ENCODE measurements at places on chromosomes 3 and 15.
A peak's percentile ranks its signal among the peaks of the same experiment; 100 is the strongest.

DNA sequence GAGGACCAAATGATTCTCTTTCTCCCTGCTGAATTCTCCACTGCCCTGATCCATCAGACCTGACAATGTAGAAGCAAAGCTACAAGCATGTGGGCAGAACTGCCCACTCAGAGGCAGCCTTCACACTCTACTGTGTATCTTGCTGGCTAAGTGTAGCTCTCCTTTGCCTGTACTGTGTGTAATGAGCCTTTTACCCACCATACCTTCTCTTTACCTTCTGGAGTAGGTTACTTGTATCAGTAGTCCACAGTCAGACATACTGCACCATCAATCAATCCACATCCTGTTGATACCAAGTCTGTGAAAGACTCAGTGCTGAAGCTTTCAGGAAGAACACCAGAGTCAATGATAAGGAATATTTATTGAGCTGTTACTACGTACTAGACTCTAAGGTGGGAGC is 440.7 kb upstream of the ARHGEF26 start:
- DNase-seq: no peak

- DNase-seq: peak; percentile 92
Measured at GRCh38 chr3:49903451-49904424, at the start of gene MST1R. Gene MST1R (minus strand): TSS chr3:49903873. CDS start chr3:49903609, 264 bp downstream.

GRCh38 chr3:14289590-14290461 is 111.2 kb downstream of the LSM3 start:
- no peak for DNase-seq

GRCh38 chr15:51401872-51402517 is 60.5 kb downstream of the GLDN start:
- peak; percentile 67 for DNase-seq

- no peak for DNase-seq
Measured at GRCh38 chr3:197730200-197730599, 6.5 kb downstream of the RUBCN start.

DNA sequence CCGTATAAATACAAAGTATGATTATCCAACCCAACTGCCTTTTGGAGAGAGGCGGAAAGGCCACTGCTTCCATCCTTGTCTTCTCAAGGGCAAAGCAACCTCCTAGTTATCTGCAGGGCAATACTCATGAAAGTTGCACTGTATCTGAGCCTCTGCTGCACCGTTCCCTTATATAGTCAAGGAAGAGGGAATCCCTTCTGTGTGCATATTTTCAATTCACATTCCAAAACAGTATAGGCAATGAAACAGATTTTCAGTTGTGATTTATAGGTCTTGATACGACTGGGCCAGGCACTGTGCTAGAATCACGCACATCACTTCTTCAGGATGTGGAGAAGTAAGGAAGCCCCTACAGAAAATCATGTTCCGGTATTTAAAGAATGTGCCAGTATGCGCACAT is 455.7 kb downstream of the FOXP1 start:
- DNase-seq: no peak

DNA sequence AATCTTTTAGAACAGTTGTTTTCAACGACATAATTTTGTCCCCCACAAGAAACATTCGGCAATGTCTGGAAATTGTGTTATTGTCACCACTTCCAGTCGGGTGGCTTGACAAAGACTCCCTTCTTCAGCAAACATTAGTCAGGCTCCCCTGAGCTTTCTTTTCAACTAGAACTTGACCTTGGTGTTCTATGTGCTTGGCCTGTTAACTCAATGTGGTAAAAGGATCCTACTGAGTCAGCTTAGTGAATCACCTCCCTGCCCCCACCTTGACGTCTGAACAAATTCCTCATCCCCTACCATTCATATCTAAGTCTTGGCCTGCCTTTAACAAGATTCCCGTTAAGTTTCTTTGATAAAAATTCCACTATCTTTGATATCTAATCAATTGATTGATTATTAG is 465.0 kb upstream of the ROBO1 start:
- no peak for DNase-seq

DNA sequence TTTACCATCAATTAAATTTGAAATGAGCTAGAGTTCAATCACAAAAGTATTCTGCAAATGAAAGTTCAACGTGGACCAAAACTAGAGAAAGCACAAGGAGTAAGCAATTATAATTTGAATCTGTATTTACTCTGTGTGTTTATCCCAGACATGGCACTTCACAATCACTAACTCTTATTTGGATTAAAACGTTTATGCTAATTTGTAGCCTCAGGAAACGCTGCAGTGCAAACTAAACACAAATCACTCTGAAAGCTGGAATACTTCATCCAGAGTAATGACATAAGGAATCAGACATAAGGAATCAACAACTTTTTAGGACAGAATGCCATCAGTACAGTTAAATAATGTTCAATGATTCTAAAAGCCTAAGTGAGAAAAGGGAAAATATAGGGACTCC is 18.5 kb downstream of the CEP152 start:
- no peak for DNase-seq

DNA sequence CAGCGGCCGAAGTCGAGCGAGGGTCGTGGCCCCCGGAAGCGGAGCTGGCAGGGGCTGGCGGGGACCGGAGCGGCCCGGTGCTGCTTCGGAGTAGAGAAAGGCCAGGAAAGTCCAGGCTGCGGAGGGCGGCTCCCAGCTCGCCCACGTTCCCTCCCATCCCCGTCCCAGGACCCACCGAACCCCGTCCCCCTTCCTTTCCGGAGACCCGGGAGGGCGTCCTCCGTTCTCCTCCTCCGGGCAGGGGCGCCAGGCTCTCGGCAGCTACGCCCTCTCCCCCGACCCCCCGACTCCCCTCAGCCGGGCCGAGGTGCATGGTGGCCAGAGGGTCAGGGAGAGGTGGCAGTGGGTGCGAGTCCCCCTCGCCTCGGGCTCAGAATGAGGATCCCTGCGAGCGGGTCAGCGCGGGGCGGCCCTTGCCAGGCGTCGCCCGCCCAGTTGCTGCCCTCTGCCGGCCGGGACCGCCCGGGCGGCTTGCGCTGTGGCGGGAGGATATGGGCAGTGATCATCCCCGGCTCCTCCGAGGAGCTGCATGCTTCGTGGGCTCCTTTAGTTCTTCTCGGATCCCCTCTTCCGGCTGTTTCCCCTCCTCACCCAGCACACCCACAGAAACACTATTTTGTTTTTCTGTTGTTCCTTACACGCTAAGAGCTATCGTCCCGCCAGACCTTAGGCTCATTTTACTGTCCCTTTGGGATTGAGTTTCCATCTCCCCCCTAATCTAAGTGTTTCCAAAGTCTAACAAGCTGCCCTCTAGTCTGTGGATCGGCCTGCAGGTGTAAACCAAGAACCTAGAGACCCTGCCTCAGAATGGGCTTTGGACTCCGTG is 744 bp upstream of the ALDH1A2 start:
- peak; percentile 81 for DNase-seq

DNA sequence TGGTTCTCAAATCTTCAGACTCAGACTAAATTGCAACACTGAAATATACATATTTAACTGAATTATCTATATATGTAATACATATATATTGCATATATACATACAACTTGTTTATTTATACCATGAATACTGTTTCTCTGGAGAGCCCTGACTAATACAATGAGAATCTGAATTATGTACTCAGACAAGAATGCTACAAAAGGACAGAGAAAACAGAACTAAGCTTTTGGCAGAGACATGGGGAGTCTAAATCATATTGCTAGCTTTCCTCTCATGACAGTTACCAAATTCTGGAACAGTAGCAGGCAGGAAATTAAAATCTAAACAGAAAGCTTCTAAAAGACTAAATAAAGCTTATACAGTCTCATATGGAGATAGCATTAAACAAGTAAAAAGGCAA is 142.4 kb upstream of the KCNMB2 start:
- no peak for DNase-seq

- no peak for DNase-seq
Measured at GRCh38 chr15:71195242-71195641, 80.0 kb downstream of the THSD4 start.

DNA sequence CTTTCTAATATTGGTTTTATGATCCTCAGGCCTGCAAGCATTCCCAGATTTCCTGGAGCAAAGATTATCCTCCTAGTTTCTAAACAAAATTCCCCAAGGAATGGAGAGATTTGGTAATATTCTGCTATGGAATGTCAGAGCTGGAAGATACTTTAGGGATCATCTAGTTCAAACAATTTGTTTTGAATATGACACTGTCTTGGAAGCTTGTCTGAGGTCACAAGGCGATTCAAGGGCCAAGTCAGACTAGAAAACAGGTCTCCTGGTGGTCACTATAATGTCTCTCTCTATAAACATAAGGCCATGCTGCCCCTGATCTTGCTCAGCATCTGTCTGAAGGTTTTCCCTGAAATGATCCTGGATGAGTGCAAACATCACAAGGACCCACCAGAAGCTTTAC is 143.4 kb upstream of the BCL6 start:
- no peak for DNase-seq

- no peak for DNase-seq
Measured at GRCh38 chr15:65790694-65791334, 1.3 kb downstream of the DENND4A start.

GRCh38 chr3:95084738-95085137 is 1021.9 kb downstream of the NSUN3 start:
- no peak for DNase-seq

GRCh38 chr3:124833710-124834332 is 53.3 kb downstream of the ITGB5 start:
- DNase-seq: no peak

GRCh38 chr3:132593947-132594323 is 3.1 kb upstream of the ACKR4 start:
- no peak for DNase-seq

GRCh38 chr3:139339219-139339906 is 4.5 kb upstream of the MRPS22 start:
- DNase-seq: no peak

DNA sequence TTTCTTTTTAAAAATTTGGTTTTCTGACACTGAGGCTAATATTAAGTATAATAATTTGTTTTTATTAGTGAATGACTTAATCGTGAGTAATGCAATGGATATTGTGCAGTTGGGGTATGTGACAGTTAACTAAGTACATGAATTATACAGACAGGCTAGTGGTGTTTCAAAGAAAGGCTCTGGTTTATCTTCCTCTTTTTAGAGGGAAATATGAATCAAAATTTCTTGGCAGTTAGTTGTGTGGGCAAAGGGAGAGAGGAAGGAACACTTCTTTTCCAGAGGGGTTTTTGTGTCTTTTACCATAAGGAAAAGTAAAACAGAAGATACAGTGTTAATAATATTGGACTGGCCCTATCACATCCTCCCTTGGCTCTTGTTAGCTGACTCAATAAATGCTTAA is 2.7 kb downstream of the ZNF654 start:
- no peak for DNase-seq

- DNase-seq: no peak
Measured at GRCh38 chr3:72312339-72312738, 527.4 kb upstream of the PROK2 start.

DNA sequence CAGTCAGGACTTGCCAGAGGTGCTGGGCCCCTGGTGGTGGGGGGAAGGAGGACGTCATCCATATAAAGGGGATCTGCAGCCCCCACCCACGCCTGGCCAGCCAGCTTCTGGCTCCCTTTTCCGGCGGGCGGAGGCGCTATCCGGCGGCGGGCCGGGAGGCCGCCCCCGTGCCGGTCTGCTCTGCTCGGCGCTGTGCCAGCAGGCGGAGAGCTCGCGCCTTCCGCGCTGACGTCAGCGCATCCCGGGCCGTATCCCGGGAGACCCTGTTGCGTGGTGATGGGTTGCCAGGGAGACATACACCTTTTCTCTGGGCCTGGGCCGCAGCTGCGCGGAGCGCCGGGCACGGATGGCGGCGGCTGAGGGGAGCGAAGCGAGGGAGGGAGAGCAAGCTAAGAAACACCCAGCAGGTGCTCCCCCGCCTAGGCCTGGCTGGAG is 1.1 kb downstream of the FAM131A start:
- DNase-seq: no peak

GRCh38 chr15:34755419-34755773 is 598 bp upstream of the GJD2 start:
- no peak for DNase-seq

DNA sequence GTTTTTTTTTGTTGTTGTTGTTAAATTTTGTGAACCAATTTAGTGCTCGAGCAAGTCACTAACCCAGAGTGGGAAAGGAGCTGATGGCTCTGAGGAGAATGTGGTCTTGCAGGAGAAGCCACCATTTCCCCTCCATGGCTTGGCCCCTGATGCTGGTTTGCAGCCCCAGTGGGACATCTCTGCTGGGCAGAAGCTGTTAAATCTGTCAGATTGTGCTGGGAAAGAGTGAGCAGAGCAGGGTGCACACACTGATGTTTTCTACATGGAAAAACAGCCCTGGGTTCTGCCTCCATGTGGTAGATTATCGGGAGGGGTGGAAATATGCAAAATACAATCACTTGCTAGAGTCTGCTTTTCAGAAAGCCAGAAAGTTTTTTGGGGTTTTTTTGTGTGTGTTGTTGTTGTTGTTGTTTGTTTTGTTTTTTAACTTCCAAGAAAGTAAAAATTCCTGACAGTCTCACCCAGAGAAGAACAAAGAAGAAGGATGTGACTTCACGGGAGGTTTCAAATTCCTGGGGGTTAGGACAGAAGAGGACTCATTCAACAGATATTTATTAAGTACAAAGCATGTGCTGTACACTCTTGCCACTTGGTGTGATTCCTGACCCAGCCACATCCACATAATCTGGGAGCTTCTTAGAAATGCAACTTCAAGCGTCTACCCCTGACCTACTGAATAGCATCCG is 133.7 kb downstream of the FOXB1 start:
- DNase-seq: no peak

DNA sequence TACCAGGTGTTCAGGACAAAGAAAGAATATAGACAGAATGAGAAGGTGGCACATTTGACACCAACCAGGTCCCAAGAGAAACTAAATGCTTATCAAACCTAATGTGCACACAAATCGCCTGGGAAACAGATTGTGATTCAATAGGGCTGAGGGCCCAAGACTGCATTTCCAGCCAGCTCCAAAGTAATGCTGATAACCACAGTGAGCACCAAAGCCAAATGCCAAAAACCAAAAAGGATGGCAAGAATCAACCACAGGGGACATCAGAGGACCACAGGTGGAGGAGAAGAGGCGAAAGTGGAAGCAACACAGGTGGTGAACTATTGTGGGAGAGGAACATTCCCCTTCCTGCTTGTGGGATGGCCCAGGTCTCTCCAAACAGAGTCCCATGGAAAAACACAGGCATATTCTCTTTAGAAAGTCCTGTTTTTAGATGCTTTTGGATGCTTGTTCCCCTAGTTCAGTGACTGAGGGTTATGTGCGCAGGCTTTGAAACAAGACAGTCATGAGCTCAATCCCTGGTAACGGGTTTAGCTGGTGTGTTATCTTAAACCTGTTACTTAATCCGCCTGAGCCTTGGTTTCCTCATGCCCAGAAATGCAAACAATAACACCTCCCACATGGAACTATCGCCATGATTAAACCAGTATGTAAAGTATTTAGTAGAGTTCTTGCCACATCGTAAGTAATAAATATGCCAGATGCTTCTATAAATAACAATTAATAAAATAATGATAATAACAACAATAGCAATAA is 241.7 kb downstream of the ATP8B4 start:
- no peak for DNase-seq

- DNase-seq: no peak
Measured at GRCh38 chr3:156388497-156389448, 166.1 kb downstream of the SSR3 start.

GRCh38 chr3:62128051-62128450 is 245.3 kb downstream of the FEZF2 start:
- DNase-seq: no peak

- DNase-seq: peak; percentile 60
Measured at GRCh38 chr3:23611737-23612295, 193.9 kb upstream of the UBE2E1 start.

GRCh38 chr3:50128001-50128400 is 27.1 kb upstream of the SEMA3F start:
- DNase-seq: no peak
